ENCODE measurements at places on chromosomes 2 and 18. TPM values are rescaled to one million over a fixed set of nuclear protein-coding genes. Genes with fewer than 3 reads are reported as not detected.

GRCh38 chr2:219369447-219369861, 18.3 kb downstream of the DNPEP start:
- peak; percentile 71 for DNase-seq

The HS6ST1 gene
- 27.3 TPM for polyA plus RNA-seq

The SDC1 gene
- polyA plus RNA-seq, result 2.2 TPM

DNA sequence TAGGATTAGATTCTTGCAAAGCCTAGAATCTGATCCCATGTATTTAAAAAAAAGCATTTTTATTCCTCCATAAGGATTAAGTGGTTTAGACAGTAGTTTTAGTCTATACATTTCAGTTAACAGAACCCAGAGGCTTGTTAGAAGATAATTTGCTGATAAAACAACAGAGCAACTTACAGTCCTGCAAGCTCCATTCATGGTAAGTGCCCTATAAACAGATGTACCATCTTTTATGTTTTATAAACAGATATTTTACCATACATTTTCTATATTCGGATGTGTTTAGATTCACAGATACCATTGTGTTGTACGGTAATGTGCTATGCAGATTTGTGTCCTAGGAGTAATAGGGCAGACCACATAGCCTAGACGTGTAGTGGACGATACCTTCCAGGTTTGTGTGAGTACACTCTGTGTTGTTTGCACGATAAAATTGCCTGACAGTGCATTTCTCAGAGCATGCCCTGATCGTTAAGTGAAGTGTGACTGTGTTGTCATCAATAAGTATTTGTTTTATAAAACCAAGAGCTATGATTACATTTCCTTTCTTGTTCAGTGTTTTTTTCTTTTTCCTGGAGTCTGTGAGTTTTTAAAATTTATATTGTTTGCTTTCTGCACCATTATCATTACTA, 54.2 kb downstream of the CERS6 start:
- no peak for DNase-seq

- peak; percentile 60 for DNase-seq
These were observed 754.6 kb upstream of the SOX11 start for GRCh38 chr2:4937550-4937949.

GRCh38 chr18:79348066-79348465, 47.7 kb upstream of the NFATC1 start:
- no peak for DNase-seq

GRCh38 chr2:239444626-239445577, 44.1 kb upstream of the HDAC4 start:
- DNase-seq, result no peak

The CPO gene
- 0.26 TPM for polyA plus RNA-seq

DNA sequence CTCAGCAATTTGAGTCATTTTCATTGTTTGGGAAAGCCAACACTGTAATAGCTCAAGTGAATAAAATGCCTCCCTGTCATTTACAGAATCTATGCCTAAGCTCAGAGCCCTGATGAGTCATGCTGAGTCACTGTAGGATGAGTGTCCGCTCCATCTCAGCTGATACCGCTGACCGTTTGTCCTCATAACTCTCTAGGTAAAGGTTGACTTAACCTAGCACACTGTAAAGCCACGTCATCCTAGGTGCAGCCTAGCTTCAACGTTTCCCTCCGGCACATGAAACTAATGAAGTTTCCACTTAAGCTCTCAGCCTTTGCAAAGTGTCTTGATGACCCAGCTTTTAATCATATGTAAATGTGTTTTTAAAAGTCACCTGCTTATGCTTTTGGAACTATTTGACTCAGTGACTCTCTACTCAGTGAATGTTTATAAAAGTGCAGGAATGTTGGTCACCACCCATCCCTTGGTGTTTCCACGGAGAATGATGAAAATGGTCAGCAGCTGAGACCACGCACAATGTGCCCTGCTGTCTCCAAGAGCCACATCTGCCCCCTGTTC, 154.0 kb downstream of the PMAIP1 start:
- no peak for DNase-seq

DNA sequence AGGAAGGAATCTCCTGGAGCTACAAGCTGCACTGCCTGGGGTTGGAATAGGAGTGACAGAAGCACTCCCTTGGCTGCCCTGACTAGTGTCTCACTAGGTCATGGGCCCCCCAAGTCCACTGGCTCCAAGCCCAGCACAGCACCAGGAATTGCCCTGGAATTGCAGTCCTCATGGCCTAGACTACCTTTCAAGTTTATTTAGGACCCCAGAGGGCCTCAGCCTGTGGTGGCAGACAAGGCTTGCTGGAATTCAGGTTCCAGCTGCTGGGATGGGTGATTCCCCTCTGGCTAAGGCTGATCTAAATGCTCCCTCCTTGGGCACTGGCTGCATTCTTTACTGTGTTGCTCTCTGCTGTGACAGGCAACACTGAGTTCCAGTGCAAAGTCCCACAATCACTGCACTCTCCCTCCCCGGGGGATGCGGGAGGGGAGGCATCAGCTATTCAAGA, 14.0 kb downstream of the STRADB start:
- DNase-seq, result no peak

- DNase-seq, result no peak
These were observed 273.2 kb upstream of the RGPD4 start for GRCh38 chr2:107553539-107553938.

DNA sequence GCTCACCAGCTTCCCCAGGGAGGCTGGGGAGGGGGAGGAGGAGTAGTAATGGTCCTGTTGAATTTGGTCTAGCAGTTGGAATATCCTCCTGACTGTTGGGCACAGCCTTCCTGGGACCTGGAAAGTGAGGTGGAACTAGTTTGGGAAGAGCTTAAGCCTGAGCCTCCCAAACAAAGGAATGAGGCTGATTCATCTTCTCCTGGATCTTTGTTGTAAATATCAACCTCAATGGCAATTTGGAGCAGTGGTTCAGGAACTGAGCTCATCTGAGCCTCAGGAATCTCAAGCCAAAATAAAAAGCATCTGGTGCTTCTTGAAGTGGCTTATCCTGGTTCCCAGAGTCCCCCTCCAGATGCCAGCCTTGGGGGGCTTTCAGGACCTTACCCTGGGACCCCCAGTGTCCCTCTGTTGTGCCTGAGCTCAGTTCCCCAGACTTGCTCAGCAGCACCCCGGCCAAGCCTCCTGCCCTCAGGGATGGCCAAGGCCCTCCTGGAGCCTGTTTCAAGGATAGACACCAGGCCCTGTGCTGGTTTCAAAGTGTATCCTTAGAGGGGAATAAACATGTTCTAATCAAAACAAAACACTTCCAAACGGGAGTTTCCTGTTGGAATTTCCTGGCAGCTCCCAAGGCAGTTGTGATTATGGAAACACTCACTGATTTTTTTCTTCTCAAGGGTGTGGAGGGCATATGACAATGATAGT, 112.6 kb downstream of the DDX1 start:
- DNase-seq, result no peak

- no peak for DNase-seq
These were observed 24.3 kb upstream of the ARHGAP25 start for GRCh38 chr2:68710336-68710735.

- peak; percentile 51 for DNase-seq
These were observed 1110.6 kb upstream of the ACVR2A start for GRCh38 chr2:146734042-146734820.

- DNase-seq, result peak; percentile 26
These were observed 59.4 kb downstream of the RNF152 start for GRCh38 chr18:61833387-61833786.

The LONRF2 gene
- polyA plus RNA-seq, result 0.99 TPM

GRCh38 chr2:127695491-127696472, 5.5 kb upstream of the SFT2D3 start:
- no peak for DNase-seq

GRCh38 chr2:176272870-176273459, 3.7 kb downstream of the MTX2 start:
- DNase-seq, result no peak

The LBX2 gene
- 1.1 TPM for polyA plus RNA-seq

The C18orf54 gene
- 6.9 TPM for polyA plus RNA-seq

DNA sequence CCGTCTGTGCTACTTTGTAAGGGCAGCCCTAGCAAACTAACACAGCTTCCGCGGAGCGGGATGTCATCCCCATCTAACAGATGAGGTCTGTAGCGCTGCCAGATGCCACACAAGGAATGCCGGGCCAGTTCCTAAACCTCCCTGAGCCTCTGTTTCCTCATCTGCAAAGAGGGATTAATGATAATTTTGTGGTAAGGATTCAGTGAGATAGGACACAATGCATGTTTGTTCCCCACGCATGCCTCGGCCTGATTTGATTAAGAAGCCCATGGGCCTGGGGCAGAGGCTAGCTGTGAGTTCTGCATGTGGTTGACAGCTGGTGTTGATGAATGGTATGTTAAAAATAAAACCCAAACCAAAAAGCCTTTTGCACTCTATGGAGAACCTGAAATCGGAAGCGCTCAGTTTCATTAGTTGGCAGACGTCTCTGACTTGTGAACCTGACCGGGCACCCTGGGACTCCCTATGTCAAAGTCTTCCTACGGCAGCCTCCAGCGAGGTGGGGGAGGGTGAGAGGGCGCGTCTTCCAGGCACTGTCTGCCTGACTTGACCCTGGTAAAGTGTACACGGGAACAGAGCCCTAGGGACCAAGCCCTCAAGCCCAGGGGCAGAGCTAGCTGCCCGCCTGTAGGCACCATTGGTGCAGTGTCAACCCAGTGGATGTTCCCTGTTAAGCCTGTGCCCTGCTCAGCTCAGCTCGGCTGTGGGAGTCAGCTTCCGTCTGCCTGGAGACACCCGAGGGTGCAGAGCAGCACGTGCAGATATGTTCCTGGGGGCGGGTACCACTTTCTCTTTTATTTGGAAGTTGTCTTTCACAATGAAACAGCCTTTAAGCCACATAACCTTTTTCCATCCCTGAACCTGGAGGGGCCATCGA, 14.8 kb upstream of the INHBB start:
- no peak for DNase-seq

- no peak for DNase-seq
These were observed 90.6 kb upstream of the EFEMP1 start for GRCh38 chr2:56014046-56014730.

DNA sequence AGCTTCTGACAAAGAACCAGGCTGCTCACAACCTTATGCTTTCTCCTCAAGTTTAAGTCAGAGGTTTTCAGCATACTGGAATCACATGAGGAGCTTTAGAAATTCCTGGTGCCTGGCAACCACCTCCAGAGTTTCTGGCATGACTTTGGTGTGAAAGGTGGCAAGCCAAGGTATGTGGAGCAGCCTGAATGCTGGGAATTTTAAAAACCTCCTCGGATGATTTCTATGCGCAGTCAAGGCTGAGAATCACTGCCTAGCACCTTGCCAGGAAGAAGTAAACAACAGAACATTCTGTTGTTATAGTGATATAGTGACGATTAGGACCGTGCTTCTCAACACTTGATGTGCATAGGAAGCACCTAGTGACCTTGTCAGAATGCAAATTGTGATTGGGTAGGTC, 11.7 kb downstream of the CCBE1 start:
- DNase-seq, result no peak

DNA sequence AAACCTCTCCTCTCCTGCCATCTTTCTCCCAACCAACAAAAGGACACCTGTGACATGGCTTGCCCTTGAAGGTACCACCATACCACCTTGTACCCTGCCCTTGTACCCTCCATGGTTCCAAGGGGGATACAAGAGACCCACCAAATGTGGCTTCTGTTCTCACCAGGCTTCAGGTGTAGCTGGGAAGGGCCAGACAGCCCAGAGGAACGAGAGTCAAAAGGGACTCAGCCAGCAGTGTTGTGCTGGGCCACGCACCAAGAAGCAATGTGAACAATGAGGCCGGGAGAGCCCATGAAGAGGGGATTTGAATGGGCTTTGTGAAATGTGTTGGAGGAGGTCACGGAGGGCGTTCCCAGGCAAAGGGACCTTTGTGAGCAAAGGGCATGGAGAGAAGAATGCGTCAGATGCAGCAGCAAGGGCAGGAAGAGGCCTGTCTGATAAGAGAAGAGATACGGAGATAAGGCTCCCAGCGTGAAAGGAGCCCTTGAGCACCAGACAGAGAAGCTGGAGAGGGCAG, 48.6 kb downstream of the PLB1 start:
- no peak for DNase-seq

GRCh38 chr2:159177957-159178356, 108.5 kb downstream of the WDSUB1 start:
- DNase-seq, result no peak
